ENCODE measurements at places on chromosomes 1 and 21. TPM values are rescaled to one million over a fixed set of nuclear protein-coding genes. Genes with fewer than 3 reads are reported as not detected.

- peak; percentile 14 for DNase-seq
Measured at GRCh38 chr21:38661197-38661871, 144.4 kb upstream of the ETS2 start.

DNA sequence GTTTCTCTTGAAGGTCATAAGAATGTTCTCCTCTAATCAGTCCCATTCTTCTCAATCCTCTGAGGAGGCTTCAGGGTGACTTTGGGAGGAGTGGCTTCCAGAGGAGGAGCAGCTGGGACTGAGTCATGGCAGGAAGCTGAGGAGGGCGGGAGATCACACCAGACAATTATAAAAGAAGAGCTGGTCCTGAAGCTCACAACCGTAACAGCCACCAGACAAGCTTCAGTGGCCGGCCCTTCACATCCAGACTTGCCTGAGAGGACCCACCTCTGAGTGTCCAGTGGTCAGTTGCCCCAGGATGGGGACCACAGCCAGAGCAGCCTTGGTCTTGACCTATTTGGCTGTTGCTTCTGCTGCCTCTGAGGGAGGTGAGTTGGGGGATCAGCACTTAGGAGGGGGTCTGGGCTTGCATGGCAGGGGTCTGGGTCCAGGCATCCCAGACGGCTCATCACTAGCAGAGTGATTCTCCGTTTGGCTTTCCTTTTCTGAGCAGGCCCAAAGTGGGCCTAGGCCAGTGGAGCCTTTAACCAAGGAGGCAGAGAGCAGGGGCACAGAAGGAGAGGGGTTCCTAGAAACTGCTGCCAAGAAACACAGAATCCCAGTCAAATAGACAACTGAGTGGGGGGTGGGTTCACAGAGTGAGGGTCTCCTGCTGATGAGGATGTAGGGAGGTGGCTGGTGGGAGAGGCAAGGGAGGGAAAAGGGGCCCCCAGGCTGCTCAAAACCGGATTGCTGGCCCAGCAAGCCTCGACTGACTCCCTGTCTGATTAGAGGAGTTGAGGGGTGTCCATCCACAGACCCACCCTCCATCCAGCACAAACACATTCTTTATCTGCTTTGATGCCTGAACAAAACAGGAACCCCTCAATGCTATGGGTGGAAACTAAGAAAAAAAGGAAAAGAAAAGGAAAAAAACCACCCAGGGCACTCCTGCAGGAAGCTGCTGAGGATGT is at the start of gene ECM1:
ECM1 (plus strand) TSS at position 198 of the 953 bp plus-strand sequence; CDS start at position 299, 101 bp downstream.
- no peak for DNase-seq

GRCh38 chr21:16509476-16509875 is 779.7 kb downstream of the USP25 start:
- no peak for DNase-seq

DNA sequence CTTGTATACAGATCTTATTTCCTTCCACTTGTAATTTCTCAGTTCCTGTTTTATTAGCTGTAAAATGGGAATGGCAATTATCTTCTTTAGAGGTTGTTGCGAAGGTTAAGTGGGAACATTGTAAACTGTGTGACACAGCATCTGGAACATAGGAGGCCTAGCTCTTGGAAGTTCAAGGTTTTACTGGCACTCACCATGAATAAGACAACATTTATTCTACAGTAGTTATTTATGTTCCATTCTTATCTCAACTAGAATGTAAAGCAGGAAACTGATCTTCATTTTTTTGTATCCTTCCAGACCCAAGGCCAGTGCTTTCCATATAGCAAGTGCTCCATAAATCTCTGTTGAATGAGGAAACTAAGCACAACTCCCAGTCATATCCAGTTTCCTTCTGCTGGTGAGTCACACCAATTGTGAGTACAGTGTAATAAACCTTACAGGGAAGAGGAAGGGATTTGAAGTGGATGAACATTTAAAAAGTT is 1.4 kb downstream of the BCL10 start:
- no peak for DNase-seq

DNA sequence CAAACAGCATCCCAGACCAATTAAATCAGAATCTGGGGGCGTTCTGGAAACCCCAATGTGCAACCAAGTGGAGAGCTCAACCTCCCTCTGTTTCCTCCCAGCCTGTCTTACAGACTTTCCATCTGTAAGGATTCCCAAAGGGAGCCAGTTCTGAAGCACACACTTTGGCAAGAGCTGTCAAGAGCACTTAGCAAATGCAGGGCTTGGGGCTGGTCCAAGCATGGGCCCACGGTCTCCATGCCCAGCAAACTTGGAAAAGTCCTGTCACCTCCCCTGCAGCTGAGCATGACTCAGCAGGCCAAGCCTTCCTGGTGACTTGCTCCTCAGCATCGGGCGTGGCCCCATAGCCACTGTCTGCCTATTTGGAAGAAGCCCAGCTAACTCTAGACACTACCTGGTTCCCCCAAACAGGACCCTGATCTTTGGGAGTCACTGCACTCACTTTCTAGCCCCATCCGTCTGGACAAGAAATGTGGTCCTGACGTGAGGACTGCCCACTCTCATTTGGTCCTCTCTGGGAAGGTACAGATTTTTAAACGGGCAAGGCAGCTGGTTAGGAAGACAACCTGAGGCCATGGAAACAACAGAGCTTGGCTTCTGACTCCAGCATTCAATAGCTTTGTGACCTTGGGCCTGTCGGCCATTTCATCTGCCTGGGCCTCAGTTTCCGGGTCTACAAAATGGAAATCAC is 16.9 kb downstream of the SLC2A1 start:
- DNase-seq: no peak

- DNase-seq: no peak
Measured at GRCh38 chr1:180643693-180644092, 11.9 kb downstream of the XPR1 start.

- DNase-seq: no peak
Measured at GRCh38 chr1:8376358-8376840, 58.5 kb downstream of the SLC45A1 start.

DNA sequence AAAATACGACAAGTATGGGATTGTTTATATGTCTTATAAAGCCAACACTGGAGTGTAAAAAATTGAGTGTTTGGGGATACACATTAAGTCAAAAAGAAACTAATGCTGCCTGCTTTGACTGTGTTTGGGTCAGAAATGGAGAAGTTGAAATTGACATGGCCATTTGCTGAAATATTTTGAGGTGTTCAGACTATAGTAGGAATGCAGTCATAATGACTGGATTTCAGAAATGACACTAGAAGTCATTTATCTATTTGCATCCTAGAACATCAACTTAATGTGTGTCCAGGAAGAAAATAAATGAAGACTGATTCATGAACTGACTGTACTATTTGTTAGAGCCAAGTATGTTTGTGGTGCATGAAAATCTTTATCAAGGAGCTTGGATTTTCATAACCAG is 28.4 kb downstream of the RASAL2 start:
- DNase-seq: no peak

DNA sequence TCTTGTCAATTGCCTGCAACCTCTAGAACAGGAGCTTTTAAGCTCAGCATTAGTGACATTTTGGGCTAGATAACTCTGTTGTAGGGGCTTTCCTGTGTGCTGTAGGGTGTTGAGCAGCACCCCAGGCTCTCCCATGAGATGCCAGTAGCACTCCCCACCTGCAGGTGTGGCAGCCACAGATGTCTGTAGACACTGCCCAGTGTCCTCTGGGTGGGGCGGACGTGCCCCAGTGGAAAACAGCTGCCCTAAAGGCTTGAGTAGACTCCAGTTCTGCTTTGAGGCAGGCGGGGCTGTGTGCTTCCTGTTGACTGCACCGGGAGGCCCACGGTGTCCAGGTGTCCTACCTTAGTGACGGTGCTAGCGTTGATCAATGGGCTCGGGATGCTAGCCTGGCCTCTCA is 16.9 kb upstream of the PWP2 start:
- DNase-seq: no peak

GRCh38 chr1:22709891-22710700 is 543 bp upstream of the EPHB2 start:
- DNase-seq: peak; percentile 56

DNA sequence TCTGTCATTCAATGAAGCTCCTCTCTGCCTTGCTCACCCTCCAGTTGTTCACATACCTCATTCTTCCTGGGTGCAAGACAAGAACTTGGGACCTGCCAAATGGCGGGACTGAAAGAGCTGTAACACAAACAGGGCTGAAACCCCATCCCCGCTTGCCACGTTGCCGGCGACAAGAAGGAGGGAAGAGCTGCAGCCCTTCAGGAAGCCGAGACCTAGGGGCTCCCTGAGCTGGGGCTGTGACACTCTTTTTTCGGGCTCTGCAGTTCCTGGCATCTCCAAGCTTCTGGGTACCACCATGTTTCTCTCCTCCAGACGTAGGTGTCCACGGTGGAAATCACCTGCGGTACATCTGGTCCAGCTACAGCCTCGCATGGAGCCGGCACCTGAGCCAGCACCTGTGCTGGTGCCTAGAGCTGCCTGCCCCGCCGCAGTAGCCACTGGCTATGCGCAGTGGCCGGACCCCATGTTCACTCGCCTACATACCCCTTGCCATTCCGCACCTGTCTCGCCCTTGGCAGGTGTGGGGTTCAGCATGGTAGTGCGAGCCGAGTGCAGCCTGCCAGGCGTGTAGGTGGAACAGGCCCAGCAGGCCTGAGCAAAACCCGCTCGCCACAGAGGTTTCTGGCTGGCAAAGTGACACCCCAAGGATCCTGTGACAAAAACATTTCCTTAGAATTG is 367.0 kb upstream of the NEGR1 start:
- no peak for DNase-seq

DNA sequence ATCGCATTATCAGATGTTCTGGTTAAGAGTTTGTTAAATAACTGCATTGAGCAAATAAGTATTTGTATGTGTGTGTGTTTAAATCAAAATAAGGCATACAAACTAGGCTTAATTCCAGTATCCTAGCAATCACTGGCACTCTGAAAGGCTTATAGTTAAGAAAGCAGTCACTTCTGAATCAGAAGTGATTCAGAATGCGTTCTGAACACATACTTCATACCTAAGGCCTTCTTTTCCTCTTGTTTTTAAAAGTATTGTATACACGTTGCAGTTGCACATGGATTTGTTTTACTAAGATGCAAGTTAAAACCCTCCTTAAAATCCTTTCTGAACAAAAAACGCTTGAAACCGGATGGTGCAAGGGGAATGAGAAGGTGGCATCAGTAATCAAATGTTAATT is 238.4 kb upstream of the DMRTA2 start:
- DNase-seq: no peak

Gene AUNIP
- 6.9 TPM for total RNA-seq

Gene TPR
- 133 TPM for total RNA-seq

Gene ARMH1
- 108 TPM for total RNA-seq

Gene LCE1D
- total RNA-seq: not detected

Gene OR2L13
- total RNA-seq: 0.24 TPM

Gene TNFRSF18
- 324 TPM for total RNA-seq

Gene FAM177B
- total RNA-seq: not detected

Gene CEP85
- total RNA-seq: 30.8 TPM

Gene ERICH3
- total RNA-seq: not detected

Gene VHLL
- 0.91 TPM for total RNA-seq

Gene PADI1
- not detected for total RNA-seq
